Brain (organoid and tissue), 16 donors: ENCODE measurements at places on chromosomes 2 and 18. TPM values are rescaled to one million over a fixed set of nuclear protein-coding genes. Genes with fewer than 3 reads are reported as not detected.
A peak's percentile ranks its signal among the peaks of the same experiment; 100 is the strongest.

- DNase-seq: no peak
Measured at GRCh38 chr2:113232740-113233139, 46.0 kb downstream of the PAX8 start.

DNA sequence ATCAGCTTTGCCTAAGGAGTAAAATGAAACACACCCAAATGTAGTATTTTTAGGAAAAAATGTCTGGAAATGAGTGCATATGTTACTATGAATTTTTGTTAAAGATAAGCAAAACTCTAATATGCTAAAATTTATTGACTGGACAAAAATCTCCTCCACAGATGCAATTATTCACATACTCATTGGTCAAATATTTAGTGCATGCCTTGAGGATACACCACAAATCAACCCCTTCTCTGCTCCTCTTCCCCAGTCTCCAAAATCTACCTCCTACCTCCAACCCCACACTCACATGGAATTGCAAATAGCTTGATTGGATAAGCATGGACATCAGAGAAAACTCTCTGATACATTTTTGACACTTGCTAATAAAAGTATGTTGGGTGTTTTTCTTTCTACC lies 95.6 kb upstream of the CDC42EP3 start:
- no peak for DNase-seq

GRCh38 chr18:75346671-75347070 lies 80.8 kb downstream of the SMIM21 start:
- no peak for DNase-seq

OSBPL6 gene
- 3.6 TPM for polyA plus RNA-seq

- no peak for DNase-seq
Measured at GRCh38 chr2:40404517-40404916, 47.4 kb downstream of the SLC8A1 start.

RAB6D gene
- polyA plus RNA-seq: 0.17 TPM

MYO1B gene
- 35.7 TPM for polyA plus RNA-seq

PRKAG3 gene
- polyA plus RNA-seq: not detected

DNA sequence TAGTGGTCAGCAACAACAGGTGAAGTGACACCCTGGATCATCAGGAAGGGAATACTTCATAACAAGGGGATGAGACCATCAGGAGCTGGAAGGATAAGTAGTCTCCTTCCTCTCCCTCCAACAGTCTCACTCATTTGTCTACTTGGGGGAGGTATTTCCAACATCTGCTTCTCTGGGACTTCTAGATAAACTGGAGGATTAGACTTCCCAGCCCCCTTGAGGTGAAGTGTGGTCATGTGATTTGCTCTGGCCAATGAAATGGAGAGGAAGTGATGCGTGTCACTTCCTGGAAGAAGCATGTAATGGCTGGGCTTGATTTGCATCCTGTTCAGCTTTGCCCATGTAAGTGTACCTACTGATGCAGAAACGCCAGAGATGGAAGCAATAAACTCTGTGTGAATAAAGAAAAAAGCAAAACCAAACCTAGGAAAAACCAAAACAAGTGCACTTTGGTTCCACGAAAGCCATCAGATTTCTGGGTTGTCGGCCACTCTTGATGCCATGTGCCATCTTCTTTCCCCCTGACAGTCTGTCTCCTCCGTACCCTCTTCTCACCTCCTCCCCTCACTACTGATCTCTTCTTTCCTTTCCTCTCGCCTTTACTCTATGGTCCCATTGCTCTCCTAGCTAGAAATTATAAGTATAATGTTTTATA lies 76.1 kb upstream of the DNMT3A start:
- DNase-seq: no peak

DNA sequence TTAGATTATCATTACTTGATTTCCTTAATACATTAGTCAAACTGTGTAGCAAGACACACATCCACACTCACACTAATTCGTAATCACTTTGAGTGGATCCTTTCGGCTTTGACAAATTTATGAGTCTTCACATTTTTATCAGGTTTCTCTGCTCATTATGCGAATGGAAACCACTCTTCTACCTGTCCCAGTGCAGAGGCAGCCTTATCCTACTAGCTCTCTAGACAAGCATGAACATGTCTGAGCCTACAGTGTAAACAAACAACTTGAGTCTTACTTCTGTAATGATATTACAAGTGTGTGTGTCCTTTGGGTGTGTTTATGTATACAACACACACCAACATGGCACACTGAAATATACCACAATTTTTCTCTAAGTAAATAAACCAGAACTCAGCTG lies 361.9 kb upstream of the CHST9 start:
- no peak for DNase-seq

SNED1 gene
- 3.6 TPM for polyA plus RNA-seq

LTBP1 gene
- 9.8 TPM for polyA plus RNA-seq

CYRIA gene
- polyA plus RNA-seq: 5.7 TPM

- DNase-seq: peak; percentile 28
Measured at GRCh38 chr2:202056611-202057010, 16.4 kb upstream of the KIAA2012 start.

SGPP2 gene
- 17.2 TPM for polyA plus RNA-seq

DNA sequence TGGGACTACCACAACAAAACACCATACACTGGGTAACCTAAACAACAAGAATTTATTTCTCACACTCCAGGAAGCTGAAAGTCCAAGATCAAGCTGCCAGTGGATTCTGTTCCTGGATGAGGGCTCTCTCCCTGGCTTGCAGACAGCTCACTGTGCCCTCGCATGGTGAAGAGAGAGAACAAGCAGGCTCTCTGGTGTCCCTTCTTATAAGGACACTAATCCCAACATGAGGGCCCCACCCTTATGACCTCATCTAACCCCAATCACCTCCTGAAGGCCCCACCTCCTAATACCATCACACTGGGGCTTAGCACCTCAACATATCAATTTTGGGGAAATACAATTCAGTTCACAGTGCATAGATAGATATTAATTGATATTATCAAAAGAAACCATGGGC lies 83.5 kb downstream of the BIN1 start:
- DNase-seq: no peak
